GM04503 (cell line): ENCODE measurements at places on chromosomes 6 and 20.

- DNase-seq: no peak
These were observed 1.5 kb downstream of the CCND3 start for GRCh38 chr6:41939848-41940758.

GRCh38 chr20:18578581-18578980, 9.3 kb upstream of the DTD1 start:
- no peak for DNase-seq

DNA sequence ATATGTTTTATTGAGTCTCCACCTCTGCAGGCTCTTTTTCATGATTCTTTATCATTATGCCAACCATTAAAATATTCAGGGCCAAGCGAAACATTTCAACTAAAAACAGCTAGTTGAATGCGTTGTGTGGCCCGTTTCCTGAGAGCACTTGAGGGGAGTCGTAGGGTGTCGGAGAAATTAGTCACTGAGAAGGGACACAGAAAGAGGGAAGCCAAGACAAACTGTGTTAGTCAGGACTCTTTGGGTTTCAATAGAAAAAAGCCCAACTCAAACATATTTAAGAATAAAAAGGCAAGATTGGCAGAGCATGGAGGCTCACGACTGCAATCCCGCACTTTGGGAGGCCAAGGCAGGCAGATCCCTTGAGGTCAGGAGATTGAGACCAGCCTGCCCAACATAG, 58.9 kb downstream of the MAFB start:
- DNase-seq: no peak

DNA sequence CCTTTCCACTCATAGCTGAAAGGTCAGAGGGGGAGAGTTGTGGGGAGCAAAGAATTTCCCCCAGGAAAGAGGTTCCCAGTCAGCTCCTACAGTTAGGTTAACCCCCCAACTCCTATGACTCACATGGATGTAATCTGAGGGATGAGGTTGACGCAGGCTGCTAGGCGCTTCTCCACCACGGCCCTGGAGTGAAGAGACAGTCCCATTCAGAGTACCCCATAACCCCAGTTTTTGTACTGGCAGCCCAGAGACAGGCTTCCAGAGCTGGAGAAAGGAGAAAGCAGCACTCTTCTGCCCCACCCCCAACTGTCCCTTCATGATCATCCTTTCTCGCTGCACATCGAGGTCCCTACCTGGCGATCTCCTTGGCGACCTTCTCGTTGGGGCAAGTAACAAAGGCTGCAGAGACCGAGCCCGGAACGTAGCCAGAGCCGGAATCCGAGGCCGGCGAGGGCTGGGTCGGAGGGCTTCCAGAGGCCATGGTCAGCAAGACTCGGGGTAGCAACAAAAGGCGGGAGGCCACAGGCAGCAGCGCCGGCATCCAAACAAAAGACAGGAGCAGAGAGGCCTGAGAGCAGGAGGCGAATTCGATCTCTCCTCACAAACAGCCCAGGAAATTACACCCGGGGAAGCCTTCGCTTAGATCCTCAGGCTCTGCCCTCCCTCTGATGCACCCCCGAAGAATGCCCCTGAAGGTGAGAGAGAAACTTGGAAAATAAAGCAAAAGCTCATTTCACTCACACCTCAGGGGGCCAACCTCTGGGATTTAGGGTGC, 592 bp downstream of the CUTA start:
- peak; percentile 65 for DNase-seq

DNA sequence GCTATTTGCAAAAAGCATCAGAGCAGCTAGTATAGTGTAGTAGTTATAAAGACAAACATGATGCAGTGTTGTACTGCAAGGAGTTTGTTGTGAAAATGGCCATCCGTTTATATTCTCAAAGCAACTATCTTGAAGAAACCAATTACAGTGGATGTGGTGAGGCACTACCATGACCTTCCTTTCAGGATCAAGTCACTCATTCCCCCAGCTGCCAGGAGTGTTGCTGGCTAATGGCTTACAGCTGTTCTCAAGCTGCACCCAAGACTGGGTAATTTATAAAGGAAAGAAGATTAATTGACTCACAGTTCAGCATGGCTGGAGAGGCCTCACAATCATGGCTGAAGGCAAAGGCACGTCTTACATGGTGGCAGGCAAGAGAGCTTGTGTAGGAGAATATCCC, 29.0 kb downstream of the ADGRF4 start:
- no peak for DNase-seq
